ENCODE measurements at places on chromosomes 2 and 18.

GRCh38 chr2:138155304-138155703 lies 191.0 kb downstream of the HNMT start:
- DNase-seq = no peak

DNA sequence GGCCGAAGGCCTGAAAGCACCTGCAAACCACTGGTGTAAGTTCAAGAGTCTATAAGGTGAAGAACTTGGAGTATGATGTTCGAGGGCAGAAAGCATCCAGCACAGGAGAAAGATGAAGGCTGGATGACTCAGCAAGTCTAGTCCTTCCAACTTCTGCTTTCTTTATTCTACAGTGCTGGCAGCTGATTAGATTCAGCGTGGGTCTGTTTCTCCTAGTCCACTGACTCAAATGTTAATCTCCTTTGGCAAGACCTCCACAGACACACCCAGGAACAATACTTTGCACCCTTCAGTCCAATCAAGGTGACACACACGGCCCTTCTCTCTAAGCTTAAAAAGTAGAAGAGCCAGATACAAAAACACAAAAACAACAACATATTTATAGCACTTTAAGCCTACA lies 43.4 kb downstream of the NMS start:
- DNase-seq = no peak

- DNase-seq = no peak
Measured at GRCh38 chr2:20585710-20586594, 64.9 kb downstream of the HS1BP3 start.

DNA sequence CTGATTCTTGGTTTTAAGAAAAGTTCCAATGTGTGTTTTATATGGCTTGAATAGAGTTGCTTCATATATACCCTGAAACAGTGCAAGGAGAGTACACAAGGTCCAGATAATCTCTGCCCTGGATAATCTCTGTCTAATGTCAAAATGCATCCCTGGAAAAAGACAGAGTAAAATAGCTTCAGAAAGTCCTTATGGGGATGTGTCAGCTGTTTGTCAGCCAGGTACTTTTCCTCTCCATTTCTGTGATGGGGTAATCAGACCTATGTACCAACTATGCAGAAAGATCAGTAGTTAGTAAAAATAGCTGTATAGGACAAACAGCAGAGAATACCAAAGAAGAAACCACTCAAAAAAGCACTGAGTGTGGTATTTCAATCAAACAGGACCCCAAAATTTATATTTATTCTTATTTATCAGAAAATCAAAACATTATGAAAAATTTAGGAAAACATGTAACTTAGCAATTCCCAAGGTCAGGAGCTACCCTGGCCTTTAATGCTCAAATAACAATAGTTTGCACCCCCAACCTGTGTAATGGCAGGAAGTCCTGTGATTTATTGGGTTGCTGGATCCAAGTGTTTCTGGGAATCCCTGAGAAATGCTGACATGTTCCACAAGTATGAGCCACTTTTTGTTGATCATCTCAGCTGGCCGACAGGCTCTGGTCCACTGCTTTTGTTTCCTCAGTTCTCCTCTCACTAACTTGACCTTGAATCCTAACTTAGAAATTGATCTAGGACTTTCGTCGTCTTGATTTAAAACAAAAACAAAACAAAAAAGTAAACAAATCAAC lies 69.6 kb downstream of the MDH1 start:
- DNase-seq = no peak

DNA sequence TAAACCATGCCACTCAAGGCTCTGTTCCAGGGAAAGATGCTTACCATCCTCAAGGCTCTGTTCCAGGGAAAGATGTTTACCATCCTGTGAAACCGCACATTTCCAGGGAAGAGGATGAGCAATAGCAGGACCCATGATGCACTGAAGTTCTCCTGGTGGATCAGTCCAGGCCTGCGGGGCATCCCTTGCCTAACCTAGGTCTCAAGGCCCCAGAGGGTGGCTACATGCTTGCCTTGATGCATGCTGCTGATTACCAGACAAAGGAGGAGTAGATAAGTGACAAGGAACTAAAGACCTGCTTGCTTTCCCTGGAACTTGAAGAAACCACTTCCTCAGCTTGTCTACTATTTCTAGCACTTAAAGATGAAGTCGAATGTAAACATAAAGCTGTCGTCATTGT lies 111.0 kb upstream of the LINC00305 start:
- no peak for DNase-seq

GRCh38 chr2:45648636-45649035 lies 2.8 kb upstream of the PRKCE start:
- DNase-seq = no peak

GRCh38 chr2:80560326-80560725 lies 255.8 kb upstream of the LRRTM1 start:
- no peak for DNase-seq

GRCh38 chr18:70349316-70349715 lies 60.5 kb downstream of the SOCS6 start:
- DNase-seq = no peak

- no peak for DNase-seq
Measured at GRCh38 chr2:147356157-147356556, 488.7 kb upstream of the ACVR2A start.

DNA sequence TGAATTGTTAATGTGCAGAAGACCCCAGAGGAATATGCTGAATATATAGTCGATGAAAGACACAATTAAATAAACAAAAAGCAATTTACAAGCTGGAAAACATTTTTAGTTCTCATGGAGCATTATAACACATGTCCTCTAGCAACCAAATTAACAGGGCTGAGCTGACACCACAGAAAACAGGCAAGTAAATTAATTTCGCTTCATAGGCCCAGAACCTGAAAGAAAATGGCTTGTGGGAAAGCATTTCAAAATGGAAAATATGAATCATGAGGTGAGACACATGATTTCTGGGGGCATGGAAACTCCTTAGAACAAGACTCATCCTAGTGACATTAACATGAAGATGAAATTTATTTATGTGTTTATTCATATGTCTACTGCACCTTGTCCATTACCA lies 25.0 kb upstream of the RNF152 start:
- DNase-seq = no peak

- no peak for DNase-seq
Measured at GRCh38 chr18:11288401-11288800, 139.0 kb upstream of the PIEZO2 start.

- no peak for DNase-seq
Measured at GRCh38 chr2:120111193-120111592, 98.3 kb downstream of the EPB41L5 start.

DNA sequence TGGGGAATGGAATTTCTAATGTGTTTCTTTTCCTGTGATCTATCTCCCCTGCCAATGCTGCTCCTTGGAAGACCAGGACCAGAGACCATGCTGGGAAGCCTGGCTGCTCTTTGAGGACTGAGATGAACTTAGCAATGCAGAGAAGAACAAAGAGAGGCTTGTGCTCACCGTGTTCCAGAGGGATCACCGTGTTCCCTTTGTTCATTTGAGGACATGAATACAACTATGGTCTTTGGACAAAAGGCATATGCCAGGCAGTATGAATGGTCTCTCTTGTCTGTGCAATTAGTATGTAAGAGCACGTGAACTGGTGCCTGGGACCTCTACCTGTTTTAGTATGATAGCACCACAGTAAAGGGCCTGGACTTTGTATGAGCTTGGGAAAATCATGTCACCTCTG lies 139.9 kb downstream of the TDRD15 start:
- no peak for DNase-seq

DNA sequence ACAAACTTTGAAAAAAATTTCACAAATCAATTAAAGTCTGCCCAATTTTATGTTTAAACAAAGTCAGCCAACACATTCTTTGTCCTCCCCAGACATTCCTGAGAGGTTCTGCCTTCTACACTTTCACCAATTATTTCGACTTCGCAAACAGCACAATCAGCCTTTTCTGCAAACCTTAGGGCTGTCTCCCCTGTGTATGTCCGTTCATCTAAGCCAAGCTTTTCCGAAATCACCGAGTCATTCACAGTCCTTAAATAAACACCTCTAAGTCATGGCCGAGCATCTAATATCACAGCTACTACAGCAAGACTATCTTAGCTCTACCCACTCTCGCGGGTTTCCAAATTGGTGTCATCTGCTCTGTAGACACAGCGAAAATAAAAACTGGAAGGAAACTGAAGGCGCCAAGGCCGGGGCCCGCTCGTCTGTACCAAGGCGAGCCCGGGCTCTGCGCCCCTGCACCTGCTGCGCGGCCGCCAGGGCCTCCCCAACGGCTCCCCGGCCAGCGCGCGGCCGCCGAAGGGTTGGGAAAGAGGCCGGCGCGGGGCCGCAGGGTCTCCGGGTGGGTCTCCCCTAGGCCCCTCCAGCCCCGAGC lies 730 bp downstream of the ODC1 start:
- no peak for DNase-seq

GRCh38 chr2:224407241-224407701 lies 5.4 kb upstream of the FAM124B start:
- DNase-seq = no peak

DNA sequence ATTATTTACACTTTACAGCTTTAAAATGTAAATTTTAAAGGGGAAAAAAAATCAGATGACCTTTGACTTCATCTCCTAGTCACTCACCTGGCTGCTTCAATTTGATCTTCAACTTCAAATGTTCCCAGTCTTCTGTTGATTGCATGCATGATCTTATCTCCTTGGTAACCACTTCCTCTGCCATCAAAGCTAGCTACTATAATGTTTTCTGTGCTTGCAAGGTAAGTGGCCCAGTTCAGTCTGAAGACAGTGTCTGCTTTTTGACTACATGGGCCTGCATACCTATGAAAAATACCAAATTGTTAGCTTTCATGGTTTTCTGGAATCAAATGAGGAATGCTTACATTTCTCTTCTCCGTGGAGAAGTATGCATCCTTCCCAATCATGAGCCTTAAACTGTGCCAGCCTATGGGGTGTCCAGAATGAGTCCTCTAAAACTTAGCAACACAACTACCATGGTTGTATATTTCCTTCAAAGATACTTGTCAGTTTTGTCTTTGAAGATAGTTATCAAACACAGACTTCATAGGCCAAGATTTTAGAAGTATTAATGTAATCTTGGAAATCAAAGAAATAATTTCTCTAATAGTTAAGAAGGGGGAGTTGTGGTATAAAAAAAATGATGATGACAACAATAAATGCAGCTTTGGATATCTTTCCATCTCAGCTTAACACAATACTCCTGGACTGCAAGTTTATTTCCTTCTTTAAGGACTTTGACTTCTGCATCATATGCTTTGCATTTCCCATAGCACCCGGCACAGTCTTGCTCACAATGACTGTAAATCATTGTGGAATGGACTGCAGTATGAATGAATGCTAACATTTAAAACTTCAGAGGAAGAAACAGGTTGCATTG lies 62.1 kb downstream of the DPP4 start:
- DNase-seq = no peak

- DNase-seq = no peak
Measured at GRCh38 chr2:126657148-126657635, 1.2 kb downstream of the GYPC start.

- DNase-seq = no peak
Measured at GRCh38 chr2:5538772-5539171, 153.4 kb upstream of the SOX11 start.

DNA sequence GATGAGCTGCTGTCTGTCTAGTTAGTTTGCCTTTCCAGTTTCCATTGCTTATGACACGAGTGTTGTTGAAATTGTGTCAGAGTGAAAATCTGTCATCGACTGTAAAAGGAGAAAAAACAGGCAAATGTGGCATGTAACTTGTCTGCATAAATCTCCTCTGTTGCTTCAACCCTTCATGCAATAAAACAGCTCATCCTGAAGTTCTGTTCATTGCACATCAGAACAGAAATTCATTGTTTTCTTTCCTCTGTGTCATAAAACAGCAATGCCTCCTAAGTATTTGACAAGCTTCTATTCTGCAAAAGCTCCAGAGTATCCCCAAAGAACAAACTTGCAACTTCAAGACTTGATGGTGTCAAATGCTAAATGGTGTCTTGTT lies 432.1 kb downstream of the MEIS1 start:
- DNase-seq = no peak

GRCh38 chr18:39025531-39025930 lies 1459.9 kb upstream of the CELF4 start:
- no peak for DNase-seq

DNA sequence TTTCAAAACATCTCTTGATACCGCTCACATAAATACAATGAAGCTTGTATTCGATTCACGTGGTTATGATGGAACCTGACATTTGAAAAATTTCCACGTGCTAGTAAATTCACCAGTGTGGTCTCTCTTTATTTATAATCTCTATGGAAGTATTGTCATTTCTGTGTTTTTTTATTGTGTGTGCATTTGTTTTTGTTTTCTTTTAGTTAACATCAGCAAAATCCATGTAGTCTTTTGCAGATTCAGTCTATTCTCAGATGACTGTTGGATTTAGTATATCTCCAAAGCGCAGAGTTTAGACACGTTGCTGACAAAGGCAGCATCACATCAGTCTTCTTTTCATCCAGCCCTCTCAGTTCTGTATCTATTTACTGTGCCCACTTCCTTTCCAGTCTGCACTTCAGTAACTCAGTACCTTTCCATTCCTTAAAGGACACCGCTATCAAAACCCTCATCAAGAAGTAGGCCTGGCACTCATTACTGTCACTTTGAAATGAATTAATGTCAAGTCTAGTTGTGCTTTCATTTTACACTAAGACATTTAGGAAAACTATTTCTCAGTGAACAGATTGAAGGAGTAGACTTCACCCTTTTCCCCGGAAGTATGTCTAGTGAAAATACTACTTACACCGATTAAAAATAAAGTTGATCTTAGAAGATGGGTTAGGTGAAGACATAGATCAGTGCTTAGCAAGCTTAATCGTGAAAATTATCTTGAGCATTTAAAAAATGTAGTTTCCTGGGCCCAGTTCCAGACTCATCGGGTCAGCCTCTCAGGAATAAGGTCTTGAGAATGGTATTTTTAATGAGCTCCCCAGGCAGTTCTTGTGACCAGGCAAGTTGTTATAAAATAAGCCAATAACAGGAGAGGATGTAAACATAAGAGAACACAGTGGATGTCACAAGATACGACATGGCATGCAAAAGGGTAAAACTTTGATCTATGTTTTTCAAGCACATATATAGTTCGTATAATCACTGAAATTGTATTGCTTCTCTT lies 506.8 kb upstream of the ZEB2 start:
- DNase-seq = no peak

- no peak for DNase-seq
Measured at GRCh38 chr2:129797489-129798300, 181.8 kb upstream of the RAB6C start.

GRCh38 chr2:86035376-86035882 lies 70.3 kb downstream of the POLR1A start:
- DNase-seq = no peak

GRCh38 chr2:200399636-200400035 lies 93.1 kb downstream of the SPATS2L start:
- no peak for DNase-seq

DNA sequence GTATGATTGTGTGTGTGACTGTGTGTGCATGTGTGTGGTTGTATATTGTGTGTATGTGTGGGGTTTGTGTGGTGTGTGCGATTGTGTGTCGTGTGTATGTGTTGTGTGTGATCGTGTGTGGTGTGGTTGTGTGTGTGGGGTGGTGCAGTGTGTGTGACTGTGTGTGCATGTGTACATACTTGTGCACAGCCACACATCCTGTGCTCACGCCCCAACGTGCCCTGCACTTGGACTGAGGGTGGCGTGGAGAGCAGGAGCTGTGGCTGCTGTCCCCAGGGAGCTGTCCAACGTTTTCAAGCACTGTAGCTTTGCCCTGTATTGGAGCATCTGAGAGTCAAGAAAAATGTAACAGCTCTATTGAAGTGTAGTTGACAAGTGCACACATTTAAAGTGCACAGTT lies 243.2 kb upstream of the HDAC4 start:
- DNase-seq = no peak
